ENCODE measurements at places on chromosomes 6 and 20.

DNA sequence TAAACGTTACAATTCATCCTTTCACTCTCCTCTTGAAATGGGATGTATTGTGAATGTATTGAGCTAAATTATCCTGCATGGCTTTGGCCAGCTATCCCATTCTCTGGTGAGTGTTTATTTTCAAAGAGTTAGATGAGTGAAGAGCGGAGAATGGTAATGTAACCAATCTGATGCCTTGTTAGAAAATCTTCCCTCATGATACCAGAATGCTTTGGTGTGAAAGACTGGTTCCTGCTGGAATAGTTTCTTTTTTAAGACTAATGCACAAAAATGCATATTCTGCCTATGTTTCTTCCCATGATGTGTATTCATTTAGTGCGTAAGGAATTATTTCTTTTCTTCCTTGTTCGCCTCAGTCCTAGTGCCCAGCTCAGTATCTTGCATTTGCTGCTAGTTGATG, 506.7 kb downstream of the PRKN start:
- no peak for DNase-seq

GRCh38 chr6:79468587-79468986, 68.6 kb downstream of the LCA5 start:
- no peak for DNase-seq

GRCh38 chr6:131597446-131597845, 24.4 kb downstream of the ARG1 start:
- no peak for DNase-seq

- no peak for DNase-seq
Measured at GRCh38 chr6:93272211-93272610, 147.1 kb downstream of the EPHA7 start.

DNA sequence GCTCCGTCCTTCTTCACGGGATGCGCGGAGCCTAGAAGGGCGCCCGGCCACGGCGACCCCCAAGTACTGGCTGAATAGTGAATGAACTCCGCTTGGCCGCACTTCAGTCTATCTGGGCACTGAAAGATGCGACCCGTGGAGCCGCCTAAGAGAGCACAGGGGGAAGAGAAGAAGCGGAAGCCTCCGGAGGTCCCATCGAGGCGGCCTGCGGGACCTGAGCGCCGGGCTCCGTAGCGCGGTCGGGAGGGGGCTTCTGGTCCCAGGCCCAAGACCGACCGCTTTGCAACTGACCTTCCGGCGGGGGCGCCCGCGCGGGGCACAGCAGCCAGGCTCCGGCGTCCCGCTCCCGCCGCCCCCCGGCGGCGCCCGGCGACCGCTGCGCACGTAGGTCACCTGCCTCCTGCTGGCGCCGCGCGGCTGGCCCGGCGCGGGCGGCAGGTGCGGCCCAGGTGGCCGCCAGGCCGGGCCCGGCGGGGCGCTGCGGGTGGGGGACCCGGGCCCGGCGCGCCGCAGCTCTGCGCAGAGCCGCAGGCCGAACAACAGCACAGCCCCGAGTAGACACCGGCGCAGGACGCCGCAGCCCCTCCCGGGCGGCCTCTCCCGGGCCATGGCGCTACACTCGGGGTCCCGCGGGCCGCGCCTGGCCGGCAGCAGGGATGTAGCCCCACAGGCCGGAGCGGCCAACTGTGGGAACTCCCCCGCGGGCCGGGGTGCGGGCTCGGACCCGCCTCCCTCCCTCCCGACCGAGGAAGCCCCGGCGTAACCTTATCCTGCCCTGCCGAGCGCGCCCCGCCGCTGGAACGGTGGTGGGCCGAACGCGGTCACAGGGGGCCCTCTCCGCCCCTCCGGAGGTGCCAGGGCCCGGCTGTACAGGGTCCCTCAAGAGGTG, at the start of gene METTL24:
Gene METTL24, minus strand, starts transcription at position 686 of the 889 bp plus-strand sequence. Its CDS starts 77 bp downstream, at position 609.
- DNase-seq, result peak; percentile 5
